ENCODE measurements at places on chromosomes 3 and 15.

- peak; percentile 9 for DNase-seq
Measured at GRCh38 chr3:109213321-109213720, 76.8 kb downstream of the C3orf85 start.

DNA sequence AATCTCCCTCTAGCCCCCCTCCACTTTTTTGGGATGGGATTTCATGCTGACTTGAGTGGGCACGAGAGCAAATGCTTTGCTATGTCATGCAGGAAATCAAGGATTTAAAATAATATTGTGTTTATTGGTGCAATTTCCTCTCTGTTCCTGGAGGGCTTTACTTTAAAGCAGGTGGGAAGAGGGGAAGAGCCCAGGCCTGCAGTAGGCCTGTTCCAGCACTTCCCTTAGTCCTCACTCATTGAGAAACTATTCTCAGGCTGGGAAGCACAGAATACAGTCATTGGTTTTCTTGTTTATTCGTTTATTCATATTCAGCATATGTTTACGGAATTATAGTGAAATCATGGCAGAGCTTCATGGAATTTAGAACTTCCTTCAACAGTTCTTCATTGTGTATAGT, 41.7 kb upstream of the SPSB4 start:
- no peak for DNase-seq

GRCh38 chr3:45937206-45938042, 5.8 kb upstream of the CXCR6 start:
- no peak for DNase-seq

DNA sequence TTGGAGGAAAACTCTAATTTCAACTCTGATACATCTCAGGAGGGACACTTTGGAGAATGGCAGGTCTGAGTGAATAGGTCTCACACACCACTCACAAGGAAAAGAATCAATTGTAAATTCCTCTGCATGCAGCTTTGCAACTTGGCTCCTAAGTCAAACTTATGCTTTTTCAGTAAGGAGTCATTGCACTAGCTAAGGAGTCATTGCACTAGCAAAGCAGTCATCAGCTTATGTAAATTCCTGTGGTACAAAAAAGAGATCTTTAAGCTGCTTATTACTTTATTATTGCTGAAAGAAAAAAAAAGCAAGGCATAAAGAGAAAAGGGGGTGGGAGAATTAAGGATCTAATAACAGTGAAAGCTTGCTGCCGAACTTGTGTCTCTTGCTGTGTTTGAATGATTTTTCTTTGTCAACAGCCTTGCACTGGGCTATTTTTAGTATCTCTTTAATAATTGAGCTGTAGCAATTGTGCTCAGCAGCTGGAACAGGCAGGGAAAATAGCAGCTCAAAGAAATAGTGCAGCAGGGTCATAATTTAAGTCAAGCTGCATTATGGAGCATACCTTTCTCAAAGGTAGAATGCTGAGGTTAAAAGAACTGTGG, 154.3 kb upstream of the ARPP21 start:
- no peak for DNase-seq

- DNase-seq = no peak
Measured at GRCh38 chr15:58378241-58379085, 53.3 kb upstream of the LIPC start.

DNA sequence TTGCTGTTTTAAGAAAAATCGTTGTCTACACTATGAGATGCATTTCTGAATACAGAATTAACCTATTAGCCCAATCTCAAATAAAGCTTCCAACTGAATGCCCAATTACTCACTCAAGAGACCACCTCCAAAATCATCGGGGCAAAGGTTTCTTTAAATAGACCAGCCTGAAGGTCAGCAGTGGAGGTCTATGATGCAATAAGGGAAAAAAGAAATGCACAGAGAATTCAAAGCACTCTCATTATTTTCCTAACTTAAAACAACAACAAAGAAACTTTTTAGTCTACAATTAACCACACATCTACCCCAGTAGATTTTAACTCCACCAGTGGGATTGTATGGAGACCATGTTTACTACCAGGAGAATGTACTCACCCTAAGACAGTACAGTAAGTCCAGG, 657.7 kb upstream of the CCDC54 start:
- DNase-seq = no peak

- no peak for DNase-seq
Measured at GRCh38 chr3:184241447-184242296, 7.1 kb downstream of the ALG3 start.

DNA sequence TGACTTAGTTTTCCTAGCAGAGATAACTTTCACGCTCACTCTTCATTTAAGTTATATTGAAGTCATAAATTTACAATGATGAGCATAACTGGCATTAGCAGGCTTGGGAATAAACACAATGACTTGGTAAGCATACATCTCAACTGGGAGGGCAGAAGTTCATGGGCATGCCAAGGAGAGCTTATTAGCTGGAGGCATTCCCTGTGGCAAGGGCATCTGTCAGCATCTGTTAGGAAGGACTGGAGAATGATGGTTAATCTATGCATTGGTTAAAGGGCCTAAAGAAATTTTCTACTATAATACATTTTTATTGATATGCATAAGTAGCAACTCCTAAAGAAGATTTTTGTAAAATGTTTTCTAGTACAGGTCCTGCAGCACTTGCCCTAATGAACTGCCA, 52.4 kb downstream of the NEK11 start:
- no peak for DNase-seq

DNA sequence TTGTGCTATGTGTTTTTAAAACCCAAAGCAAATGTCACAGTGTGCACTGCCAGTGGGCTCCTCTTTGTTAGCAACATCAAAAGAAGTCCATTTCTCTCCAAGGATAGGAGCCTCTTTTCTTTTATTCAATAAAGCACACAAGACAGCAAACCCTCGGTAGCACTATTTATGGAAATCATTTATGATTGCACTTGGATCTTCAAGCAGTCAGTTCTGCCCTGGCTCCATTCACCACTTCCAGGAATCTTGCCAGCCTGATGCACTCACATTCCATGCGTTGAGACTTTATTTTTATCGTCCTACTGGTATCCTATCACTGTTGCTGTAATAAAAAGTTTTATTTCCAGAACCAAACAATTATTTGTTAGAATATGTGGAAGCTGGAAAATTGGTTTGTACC, 412.1 kb downstream of the TBL1XR1 start:
- DNase-seq = no peak

DNA sequence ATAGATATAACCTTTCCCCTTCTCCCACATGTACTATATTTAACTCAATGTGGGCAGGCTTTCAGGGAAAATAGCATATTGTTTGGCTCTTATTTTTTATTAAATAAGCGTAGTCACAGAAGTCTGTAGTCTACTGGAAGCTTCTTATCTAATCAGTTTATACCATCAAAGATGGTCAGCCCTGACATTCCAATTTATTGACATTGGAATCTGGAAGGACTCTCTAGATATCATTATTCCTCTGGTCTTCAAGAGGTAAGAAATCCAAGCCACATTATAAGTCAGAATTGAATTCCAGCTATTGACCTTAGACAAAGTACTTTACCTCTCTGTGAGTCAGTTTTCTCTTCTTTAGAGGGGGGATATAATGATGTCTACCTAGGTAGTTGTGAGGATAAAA, 38.5 kb upstream of the SCAANT1 start:
- DNase-seq = no peak

GRCh38 chr3:66490214-66490613, 10.6 kb downstream of the LRIG1 start:
- DNase-seq = no peak

DNA sequence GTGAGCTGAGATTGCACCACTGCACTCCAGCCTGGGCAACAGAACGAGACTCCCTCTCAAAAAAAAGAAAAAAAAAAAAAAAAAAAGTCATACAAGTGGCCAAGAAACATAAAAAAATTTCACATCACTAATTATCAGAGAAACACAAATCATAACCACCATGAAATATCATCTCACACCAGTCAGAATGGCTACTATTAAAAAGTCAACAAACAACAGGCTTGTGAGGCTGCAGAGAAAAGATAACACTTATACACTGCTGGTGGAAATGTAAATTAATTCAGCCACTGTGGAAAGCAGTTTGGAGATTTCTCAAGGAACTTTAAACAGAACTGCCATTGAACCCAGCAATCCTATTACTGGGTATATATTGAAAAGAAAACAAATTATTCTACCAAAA, 291.1 kb upstream of the MCTP2 start:
- no peak for DNase-seq

GRCh38 chr15:44094781-44095180, 100.3 kb downstream of the FRMD5 start:
- no peak for DNase-seq

DNA sequence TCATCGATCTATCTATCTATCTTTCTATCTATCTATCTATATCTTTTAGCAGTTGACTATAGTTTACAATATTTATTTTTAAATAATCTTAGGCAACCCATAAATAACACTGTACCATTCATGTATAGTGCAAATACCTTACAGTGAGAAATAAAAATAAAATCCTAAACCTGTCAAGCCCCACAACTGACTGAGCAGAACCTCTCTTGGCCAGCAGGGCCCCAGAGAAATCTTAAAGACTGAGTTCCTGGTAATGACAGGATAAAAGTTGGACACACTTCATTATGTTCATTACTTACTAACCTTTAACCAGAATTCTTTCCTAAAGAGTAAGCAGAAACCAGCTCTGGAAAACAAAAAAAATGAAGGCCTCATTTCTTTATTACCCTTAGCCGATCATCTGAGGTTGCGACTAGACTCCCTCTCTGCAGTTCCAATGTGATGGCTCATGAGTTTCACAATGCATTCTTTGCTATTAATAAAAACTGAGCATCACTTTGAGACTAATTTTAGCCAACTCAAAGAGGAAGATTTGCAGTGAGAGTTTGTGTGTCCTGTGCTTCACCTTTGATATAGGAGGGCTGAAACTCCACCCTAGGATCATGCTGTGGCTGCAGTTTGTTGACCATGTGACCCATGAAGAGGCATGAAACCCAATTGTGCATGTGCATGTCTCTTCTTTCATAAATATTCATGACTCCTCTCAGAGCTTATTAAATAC, 1072.0 kb downstream of the NSUN3 start:
- DNase-seq = peak; percentile 12

DNA sequence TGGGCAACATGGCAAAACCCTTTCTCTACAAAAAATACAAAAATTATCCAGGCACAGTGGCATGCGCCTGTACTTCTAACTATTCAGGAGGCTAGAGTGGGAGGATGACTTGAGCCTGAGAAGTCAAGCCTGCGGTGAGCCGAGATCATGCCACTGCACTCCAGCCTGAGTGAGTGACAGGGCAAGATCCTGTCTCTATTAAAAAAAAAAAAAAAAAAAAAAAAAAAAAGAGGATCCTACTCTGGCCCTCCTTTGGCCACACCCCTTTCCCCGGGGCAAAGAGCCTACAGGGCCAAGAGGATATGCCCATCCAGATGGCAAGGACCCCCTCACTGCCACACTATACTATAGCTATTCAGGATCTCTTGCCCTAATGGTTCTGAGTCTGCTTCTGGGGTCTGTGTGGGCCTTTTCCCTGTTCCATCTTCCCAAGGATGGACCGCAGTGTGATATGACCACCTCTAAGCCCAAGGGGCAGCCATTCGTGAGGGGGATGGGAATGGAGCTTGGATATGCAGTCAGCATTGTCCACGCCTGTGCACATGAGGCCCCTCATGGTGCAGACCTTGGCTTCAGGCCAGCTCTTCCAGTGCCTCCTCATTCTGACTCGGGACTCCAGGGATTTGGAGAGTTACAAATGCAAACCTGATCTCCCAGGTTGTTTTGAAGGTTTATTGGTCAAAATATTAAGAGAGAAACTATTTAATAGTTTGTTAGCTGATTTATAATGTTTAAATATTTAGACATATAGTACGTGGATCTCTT, 7.3 kb downstream of the TYRO3 start:
- DNase-seq = no peak

GRCh38 chr3:41369838-41370237, 170.5 kb downstream of the CTNNB1 start:
- DNase-seq = peak; percentile 42

- DNase-seq = no peak
Measured at GRCh38 chr15:38517312-38517975, 47.2 kb downstream of the RASGRP1 start.

Data from renal pelvis (tissue), 12 donors.